ENCODE measurements at places on chromosomes 13 and 19.

GRCh38 chr13:26941345-26942174 lies 181.0 kb upstream of the GPR12 start:
- DNase-seq, result no peak

- no peak for DNase-seq
Measured at GRCh38 chr13:90415902-90416301, 931.6 kb upstream of the MIR17HG start.

GRCh38 chr13:61761690-61762089 lies 346.0 kb upstream of the PCDH20 start:
- DNase-seq, result no peak

DNA sequence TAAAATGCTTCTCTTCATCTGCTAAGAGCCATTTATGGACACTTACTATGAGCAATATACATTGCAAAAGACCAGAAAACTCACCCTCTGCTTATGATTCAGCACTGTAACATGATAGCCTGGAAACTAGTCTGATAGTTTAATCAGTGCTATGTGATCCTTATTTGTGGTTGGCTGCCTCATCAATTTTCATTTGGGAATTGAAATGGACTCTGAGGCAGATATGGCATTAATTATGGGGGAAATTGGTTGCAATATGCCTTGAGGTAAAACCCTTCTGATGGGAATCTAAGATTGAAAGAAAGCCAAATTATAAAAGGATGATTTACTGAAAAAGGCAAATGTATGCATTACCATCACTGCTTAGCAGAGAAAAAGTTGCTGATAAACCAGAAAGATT lies 33.5 kb downstream of the FAM216B start:
- no peak for DNase-seq

DNA sequence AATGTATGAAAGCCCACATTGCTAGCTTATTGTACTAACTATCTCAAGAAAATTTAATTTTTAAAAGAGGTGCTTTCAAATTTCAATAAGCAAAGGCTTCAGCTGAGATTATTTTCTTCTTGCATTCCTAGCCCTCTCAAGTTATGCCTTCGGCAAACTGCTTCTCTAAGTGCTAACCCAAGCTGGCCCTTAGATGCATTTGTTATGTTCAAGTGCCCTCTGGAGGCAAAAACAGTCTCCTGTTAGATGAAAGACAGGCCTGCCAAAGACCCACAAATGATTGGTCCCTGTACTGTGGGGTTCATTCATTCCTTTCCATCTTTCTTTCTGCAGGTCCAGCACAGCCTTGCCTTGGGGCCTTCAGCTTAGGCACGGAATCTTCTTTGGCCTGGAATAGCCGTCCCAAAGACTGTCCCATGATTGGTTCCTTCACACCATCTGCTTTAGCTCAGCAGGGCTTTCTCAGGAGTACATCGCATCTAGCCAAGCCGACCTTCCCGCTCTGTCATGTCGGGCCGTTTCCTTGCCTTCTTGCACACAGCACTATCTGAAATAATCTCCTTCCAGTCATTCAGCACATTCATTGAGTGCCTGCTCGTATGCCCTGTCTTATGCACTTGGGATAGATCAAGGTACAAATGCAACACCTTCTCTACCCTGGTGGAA lies 26.4 kb upstream of the TPTE2 start:
- DNase-seq, result no peak

GRCh38 chr13:82370316-82370715 lies 1512.0 kb downstream of the SLITRK1 start:
- no peak for DNase-seq

DNA sequence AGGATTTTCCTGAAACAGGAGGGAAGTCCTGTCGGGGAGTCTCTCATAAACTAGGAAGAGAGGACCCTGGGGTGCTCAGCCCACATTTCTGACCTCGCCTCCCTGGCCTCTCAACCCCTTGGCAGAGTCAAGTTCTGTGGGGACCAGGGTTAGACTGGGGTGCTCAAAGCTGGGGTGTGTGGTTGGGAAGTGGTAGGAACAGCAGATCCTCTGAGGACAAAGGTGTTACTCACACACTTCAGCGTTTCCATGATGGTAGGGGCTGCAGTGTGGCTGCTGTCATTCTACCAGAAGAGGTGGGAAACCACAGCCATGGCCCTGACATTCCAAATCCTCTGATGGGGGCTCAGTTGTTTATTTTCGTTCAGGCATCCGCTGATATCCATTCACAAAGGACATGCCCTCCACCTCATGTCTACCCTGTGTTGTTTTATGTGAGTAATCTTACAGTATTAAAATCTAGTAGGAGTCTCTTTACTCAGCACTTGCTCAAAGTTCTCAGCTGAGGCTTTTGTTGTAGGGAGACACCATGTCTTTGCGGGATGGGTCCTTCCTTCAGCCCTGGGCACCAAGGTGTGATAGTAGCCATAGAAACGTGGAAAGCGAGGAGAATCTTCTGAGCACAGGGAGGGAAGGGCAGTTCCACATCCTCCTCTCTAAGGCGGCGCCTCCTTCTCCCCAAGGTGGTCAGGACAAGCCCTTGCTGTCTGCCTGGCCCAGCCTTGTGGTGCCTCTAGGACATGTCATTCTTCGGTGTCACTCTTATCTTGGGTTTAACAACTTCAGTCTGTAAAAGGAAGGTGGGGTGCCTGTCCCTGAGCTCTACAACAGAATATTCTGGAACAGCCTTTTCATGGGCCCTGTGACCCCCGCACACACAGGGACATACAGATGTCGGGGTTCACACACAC lies 1.5 kb downstream of the KIR2DL3 start:
- DNase-seq, result no peak

GRCh38 chr13:38947054-38947453 lies 43.6 kb downstream of the STOML3 start:
- DNase-seq, result no peak

GRCh38 chr13:93279982-93280381 lies 53.4 kb downstream of the GPC6 start:
- no peak for DNase-seq

- no peak for DNase-seq
Measured at GRCh38 chr19:41734585-41734984, 20.7 kb upstream of the CEACAM6 start.

GRCh38 chr19:5257155-5258045 lies 83.2 kb downstream of the PTPRS start:
- DNase-seq, result no peak

DNA sequence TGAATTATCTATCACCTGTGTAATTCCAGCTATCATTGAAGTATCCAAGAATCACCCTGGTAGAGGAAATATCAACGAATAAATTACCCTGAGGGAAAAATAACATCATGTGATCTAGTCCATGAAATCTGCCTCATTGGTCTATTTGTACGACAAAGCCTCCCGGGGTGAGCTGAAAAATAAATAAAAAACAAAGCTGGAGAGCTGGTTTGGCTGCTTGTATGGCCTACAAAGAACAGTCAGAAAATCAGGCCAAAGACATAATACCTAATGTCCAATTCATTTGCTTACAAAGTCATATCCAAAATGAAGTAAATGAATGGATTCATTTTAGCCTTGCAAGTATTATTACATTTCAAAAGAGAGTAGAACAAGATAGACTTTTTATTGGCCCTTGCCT lies 449.9 kb downstream of the KLF12 start:
- no peak for DNase-seq

- DNase-seq, result no peak
Measured at GRCh38 chr13:20074966-20075365, 85.9 kb downstream of the GJA3 start.

DNA sequence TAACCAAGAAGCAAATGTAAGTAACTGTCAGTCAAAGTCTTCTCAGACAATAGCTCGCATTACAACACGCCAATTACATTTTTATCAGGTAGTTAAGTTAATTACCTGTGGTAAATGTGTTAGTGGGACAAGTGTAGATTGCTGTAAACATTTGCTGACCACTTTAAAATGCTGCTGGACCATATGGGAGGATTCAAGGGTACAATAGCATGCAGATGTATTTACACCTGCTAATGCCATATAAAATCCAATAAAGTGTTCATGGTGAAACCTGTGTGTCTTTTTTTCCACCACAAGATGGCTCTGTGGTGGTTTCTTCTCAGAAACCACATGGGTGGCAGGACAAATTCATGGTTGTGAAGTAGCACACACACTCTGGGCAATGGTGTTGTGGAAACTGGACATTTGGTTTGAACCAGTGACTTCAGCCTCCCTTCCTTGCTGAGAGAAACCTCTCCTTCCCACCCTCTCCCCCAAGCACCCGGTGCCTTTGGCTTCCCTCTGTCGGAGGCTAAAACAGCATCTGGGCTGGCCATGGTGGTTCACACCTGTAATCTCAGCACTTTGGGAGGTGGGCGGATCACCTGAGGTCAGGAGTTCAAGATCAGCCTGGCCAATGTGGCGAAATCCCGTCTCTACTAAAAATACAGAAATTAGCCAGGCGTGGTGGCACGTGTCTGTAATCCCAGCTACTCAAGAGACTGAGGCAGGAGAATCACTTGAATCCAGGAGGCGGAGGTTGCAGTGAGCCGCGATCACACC lies 18.1 kb upstream of the GTF3A start:
- no peak for DNase-seq

DNA sequence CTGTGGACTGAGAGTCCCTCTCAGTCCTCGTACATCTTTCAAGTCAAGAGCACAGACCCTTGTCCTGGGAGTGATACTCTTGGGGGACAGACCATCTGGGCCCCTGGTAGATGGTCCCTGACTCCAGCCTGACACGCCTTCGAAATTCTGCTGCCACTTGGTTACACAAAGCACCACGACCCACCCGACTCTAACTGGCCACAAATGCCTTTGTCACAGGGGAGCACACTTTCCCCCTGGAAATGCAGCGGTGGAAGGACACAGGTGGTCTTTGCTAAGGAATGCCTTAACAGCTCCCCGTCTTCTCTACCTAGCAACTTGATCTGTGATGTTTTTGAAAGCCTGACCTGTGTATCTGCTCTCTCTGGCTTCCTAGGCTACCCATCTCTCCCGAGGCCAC lies 13.8 kb upstream of the DHRS12 start:
- DNase-seq, result no peak

DNA sequence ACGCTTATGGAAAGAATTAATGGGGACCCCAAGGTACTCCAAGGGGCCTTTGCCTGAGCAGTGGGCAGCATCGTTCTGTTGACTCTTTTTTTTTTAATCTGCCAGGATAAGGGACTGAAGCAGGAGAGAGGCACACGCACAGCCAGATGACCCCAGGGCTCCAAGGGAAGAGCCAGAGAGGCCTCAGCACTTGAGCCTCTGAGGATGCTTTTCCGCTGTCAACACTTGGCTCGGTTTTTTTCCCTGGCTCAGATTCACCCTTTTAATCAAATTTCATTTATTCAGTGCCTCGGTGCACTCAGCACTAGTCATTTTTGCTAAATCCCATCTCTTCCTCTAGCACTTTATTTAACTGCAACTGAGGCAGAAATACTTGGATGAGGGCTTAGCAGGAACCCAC lies 226.3 kb downstream of the FGF9 start:
- no peak for DNase-seq

GRCh38 chr13:59710996-59711701 lies 452.6 kb downstream of the DIAPH3 start:
- DNase-seq, result no peak

DNA sequence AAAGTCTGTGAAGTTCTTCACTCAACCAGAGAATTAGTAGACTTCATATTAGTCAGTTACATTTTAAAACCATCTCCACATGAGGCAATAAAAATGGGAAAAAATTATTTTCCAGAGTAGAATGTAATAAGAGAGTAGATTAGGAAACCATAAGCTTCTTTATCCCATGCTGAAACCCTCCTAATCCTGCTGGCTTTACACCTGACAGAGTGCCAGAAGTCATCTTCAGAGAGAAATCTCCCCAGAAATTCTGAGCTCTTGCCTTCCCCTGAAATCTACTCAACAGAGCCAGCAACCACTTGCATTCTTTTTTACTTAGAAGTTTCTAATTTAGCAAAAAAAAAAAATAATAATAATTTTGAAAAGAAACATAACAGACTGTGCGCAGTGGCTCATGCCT lies 279.9 kb downstream of the NHLRC3 start:
- no peak for DNase-seq

DNA sequence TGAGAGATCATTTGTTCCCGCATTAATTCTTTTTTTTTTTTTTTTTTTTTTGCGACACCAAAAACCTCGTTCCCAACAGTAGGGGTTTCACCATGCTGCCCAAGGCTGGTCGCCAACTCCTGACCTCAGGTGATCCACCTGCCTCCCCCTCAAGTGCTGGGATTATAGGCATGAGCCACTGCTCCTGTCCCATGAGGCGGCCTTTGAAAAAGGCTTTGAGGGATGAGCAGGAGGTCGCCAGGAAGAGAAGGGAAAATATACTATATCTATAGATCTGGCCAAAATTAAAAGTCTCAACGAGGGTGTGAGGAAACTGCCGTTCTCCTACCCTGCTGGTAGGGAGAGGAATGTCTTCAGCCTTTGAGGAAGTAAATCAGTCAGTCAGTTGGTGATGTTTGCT lies 26.2 kb downstream of the ZNF473 start:
- DNase-seq, result no peak

GRCh38 chr19:38792250-38793111 lies 3.5 kb downstream of the LGALS7B start:
- DNase-seq, result no peak

DNA sequence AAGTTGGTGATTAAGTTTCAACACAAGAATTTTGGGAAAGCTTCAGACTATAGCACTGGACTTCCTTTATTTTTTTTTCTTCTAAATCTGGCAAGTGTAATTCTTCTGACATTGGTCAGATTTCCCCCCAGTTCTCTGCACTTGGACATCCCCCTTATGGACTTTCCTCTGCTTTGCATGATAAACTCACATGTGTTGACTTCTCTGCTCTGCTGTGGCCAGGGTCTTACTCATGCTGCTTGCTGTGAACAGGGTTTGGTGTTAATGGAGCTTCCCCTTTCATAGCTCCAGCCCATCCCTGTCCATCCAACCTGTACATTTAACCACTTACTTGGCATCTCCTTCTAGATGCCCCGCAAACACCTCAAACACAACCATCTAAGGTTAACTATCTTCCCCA lies 70.5 kb upstream of the SPATA13 start:
- no peak for DNase-seq

DNA sequence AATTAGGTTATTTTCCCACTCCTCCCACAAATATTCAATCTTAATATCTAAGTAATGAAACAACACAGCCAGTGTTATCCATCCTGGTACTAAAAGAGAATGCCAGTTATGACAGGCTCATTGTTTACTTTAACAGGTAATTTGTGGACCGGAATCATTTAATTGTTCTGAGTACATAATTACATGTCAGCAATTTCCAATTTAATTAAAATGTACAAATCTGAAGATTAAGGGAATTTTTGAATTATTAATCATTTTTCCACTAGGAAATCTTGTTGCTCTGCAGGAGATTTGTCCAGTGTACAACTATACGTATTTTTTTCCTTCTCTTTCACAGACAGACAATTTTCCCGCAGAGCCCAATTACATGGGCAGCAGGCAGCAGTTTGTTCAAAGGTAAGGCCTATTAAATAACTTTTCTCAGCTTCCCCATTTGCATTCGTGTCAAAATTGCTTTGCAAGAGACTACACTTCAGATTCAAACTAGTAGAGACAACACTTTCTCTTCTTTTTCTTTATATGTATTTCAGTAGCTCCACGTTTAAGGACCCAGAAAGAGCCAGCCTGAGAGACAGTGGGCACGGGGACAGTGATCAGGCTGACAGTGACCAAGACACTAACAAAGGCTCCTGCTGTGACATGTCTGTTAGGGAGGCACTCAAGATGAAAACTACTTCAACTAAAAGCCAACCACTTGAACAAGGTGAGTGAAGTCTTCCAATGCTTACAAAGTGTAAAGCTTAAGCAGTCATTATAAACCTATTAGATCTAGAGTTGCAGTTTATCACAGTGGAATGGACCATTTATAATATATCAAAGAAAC lies 34.8 kb downstream of the PCDH17 start:
- DNase-seq, result no peak
